Urinary bladder (tissue), 4 donors: ENCODE measurements at places on chromosomes 12 and 14. TPM values are rescaled to one million over a fixed set of nuclear protein-coding genes. Genes with fewer than 3 reads are reported as not detected.
A peak's percentile ranks its signal among the peaks of the same experiment; 100 is the strongest.

HOXC12 gene
- not detected for total RNA-seq

MIP gene
- total RNA-seq = not detected

TAPBPL gene
- total RNA-seq = 11.1 TPM

GPR135 gene
- 9.7 TPM for total RNA-seq

DDX23 gene
- total RNA-seq = 52.2 TPM

IL26 gene
- total RNA-seq = not detected

SYNDIG1L gene
- not detected for total RNA-seq

KRT74 gene
- total RNA-seq = not detected

GRCh38 chr12:41510470-41510869 lies 322.4 kb downstream of the PDZRN4 start:
- no peak for DNase-seq

DNA sequence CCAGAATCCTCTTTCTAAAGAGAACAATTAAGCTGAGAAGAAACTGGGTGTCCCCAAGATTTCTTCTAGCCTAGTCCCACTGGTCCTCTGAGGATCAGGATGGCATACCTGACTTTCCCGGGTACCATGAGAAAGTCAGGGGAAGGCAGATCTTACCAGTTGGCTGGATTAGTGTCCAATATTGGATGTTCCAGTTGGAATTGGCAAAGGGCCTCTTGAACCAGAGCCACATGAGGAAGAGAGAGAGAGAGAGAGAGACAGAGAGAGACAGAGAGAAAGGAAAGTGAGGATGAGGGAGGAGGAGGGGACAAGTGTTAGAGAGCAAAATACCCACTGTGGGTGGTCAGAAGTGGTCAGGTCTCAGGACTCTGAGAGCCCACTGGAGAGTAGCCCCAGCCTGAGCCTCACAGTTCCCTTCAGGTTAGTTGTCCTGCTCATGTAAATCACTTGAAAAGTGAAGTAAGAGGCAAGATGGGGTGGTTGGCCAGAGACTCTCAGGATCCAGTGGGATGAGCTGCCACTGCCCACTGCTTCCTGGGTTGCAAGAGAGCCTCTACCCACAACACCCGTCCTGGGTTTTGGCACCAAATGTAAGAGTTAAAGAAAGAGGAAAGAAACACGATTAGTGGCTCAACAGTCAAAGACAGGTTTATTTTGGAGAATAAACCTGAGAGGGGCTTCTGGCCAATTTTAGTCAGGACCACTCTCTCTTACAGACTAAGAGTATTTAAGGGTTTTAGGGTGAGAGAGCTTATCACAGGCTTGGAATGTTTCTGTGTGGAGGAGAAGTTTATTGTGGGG lies 28.4 kb upstream of the A2M start:
- DNase-seq = no peak

- no peak for DNase-seq
Observed at GRCh38 chr12:14057895-14058294, 76.5 kb upstream of the GRIN2B start.

DNA sequence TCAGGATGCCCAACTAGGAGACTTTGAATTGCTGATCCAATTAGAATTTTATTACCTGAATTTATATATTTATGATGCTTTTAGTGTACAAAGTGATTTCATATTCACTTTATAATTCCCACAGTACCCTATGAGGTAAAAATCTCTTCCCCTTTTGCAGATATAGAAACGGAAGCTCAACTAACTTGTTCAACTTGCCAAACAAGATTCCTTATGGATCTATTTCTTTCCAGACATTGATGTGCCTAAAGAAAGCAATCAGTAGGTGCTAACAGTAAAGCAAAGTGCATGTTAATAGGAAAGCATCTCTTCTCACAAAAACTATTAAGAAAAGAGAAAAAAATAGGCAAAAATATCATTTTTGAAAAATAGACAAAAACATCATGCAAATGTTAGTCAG lies 65.9 kb upstream of the PPP1R12A start:
- DNase-seq = no peak

DNA sequence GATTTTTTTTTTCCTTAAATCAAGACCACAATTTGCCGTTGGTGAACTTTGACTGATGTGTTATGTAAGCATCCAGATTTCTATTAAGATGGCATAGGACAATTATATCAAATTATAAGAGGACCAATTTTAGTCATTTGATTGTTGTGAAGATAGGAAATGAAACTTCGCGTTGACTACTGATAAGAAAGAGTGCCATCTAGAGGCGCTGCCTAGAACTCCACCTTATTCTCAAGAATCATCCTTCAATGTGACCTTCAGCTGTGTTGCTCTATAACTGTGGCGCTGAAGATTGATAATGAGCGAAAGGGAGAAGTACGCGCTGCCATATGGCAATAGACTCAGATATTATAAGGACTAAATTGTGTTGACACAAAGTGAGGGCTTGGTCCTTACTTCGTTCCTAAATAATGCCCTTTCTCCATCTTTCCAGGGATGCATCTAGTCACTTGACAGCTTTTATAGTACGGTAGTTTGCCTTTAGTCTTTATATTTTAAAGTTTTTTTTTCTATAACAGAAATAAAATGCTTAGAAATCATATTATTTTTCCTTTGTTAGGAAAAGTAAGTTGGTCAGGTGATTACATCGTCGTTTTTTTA lies 350.8 kb upstream of the STXBP6 start:
- DNase-seq = no peak

- peak; percentile 43 for DNase-seq
Observed at GRCh38 chr12:32178341-32179010, 71.8 kb downstream of the BICD1 start.

- DNase-seq = no peak
Observed at GRCh38 chr14:46198676-46199075, 452.9 kb downstream of the RPL10L start.
